ENCODE measurements at places on chromosomes 2 and 18.

- no peak overlapping the region for H3K27ac ChIP-seq
- DNase-seq = no peak
- H3K36me3 ChIP-seq = no peaks in the 10 kb centered on the region
- no peaks in the 10 kb centered on the region for H3K27me3 ChIP-seq
- H3K4me3 ChIP-seq = no peak overlapping the region
- no peaks in the 10 kb centered on the region for H3K4me1 ChIP-seq
Observed at GRCh38 chr2:41935825-41936224, 112.0 kb upstream of the PKDCC start.

GRCh38 chr2:221571551-221572218 is 419 bp downstream of the EPHA4 start:
- H3K27me3 ChIP-seq = peaks cover 4% of the 10 kb centered on the region
- H3K4me1 ChIP-seq = peaks cover 27% of the 10 kb centered on the region
- peak overlapping the region; percentile 81 for H3K27ac ChIP-seq
- H3K36me3 ChIP-seq = no peaks in the 10 kb centered on the region
- peak; percentile 68 for DNase-seq

GRCh38 chr2:41723526-41723925 is 324.3 kb upstream of the PKDCC start:
- DNase-seq = no peak
- H3K27ac ChIP-seq = peak overlapping the region; percentile 81
- no peaks in the 10 kb centered on the region for H3K36me3 ChIP-seq
- H3K4me1 ChIP-seq = no peaks in the 10 kb centered on the region
- H3K27me3 ChIP-seq = no peaks in the 10 kb centered on the region
- no peak overlapping the region for H3K4me3 ChIP-seq

DNA sequence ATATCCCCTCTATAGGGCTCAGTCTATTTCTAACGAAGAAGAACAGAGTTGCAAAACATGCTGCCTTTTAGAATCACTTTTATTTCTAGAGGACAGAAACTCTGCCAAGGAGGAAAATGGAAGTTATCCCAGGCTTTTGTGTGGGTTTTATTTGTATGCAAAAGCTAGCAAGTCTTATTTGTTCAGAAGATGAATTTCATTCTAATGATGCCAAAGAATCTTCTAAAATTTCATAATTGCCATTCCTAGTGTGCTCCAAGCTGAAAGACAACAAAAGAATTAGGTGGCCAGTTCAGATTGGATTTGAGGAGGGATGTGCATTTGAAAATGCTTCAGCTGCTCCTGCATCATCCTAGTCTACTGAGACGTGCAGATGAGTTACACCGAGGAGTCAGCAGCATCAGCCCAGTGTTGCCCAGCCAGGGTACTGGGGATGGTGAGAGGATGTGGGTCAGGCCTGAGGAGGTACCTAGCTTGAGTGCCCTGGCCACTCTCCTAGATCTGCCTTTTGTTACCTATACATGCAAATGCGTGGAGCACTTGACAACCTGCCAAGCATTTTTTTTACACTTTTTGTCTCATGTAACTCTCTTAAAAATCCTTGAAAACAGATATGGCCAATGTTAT is 80.1 kb downstream of the KCNS3 start:
- H3K4me1 ChIP-seq = no peaks in the 10 kb centered on the region
- H3K4me3 ChIP-seq = no peak overlapping the region
- no peaks in the 10 kb centered on the region for H3K27me3 ChIP-seq
- DNase-seq = no peak

DNA sequence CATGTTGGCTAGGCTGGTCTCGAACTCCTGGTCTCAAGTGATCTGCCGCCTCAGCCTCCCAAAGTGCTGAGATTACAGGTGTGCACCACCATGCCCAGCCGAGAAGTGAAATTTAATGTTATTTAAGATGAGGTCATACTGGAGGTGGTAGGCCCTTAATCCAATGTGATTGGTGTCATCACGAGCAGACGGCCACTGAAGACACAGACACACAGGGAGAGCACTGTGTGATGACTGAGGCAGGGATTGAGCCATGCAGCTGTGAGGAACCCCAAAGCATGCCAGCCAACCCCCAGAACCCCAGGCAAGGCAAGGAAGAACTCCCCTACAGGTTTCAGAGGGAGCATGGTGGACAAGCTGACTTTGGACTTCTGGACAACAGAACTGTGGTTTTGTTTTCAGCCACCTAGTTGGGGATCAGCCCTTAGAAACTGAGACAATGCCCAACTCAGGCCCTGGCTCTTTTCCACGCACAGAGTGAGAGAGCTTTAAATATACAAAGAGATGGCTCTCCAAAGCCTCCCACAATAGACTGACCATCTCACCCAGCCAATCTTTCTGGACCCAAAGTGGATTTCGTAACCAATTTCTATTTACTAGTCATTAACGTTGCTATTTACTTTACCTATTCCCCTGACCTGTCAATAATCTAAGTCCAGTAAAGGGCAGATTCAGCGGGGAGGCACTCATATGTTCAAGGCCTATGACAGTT is 34.2 kb downstream of the TBC1D8 start:
- H3K36me3 ChIP-seq = no peaks in the 10 kb centered on the region
- peaks cover 34% of the 10 kb centered on the region for H3K4me1 ChIP-seq
- DNase-seq = no peak
- peak overlapping the region; percentile 44 for H3K27ac ChIP-seq
- H3K4me3 ChIP-seq = no peak overlapping the region

All from heart left ventricle (tissue), 16 donors.